Activated CD4-positive, alpha-beta memory T cell treated with anti-CD3 and anti-CD28 coated beads for 36 hours (primary cell): ENCODE measurements at places on chromosomes 2 and 18. TPM values are rescaled to one million over a fixed set of nuclear protein-coding genes. Genes with fewer than 3 reads are reported as not detected.

The LRRC30 gene
- total RNA-seq: not detected

DNA sequence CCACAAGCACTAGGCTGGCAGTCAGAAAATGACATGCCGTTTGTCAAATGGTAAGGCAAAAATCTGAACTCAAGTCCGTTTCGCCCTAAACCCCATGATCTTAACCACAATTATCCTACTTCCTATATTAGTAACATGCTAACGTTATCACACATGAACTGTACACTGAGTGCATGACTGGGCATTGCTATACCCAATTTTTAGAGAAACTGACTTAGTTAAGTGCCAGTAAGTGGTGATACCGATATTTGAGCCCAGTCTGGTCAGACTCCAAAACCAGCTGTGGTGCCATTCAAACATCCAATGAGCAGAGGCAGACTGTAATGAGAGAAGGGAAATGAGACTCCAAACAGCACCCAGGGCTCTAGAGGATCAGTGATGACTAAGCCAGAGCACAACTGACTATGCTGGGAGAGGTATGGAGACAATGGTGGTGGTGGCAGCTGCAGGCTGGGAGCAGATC is 311.7 kb upstream of the PKDCC start:
- DNase-seq: no peak
- H3K4me1 ChIP-seq: no peaks in the 10 kb centered on the region
- H3K4me3 ChIP-seq: no peak overlapping the region
- H3K27ac ChIP-seq: no peak overlapping the region
- peaks cover 13% of the 10 kb centered on the region for H3K27me3 ChIP-seq
- no peaks in the 10 kb centered on the region for H3K36me3 ChIP-seq

DNA sequence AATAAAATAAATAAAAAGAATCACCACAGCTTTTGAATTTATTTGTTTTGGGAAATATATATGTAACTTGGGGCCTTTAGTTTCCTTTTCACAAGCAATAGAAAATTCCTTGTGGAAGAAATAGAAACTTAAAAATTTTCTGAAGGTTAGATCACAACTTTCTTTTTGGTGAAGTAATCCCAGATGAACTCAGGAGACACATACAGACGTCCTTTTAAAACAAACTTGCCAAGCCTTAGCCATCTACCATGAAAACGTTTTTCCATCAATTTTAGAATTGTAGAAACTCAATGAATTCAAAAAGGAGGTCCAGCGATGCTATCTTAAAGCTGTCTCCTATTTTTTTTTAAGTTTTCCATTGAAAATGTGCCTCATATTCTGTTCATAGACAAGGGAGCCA is 225.6 kb downstream of the ASXL3 start:
- no peak for DNase-seq
- no peaks in the 10 kb centered on the region for H3K36me3 ChIP-seq
- no peak overlapping the region for H3K27ac ChIP-seq
- no peaks in the 10 kb centered on the region for H3K4me1 ChIP-seq
- H3K4me3 ChIP-seq: no peak overlapping the region

The RAB6C gene
- not detected for total RNA-seq

- no peak overlapping the region for H3K4me3 ChIP-seq
- H3K27ac ChIP-seq: no peak overlapping the region
- H3K27me3 ChIP-seq: no peaks in the 10 kb centered on the region
- H3K4me1 ChIP-seq: peaks cover 10% of the 10 kb centered on the region
- no peak for DNase-seq
These were observed 157.2 kb downstream of the BABAM2 start for GRCh38 chr2:28047681-28048080.

The CAPN14 gene
- 0.39 TPM for total RNA-seq
